ENCODE measurements at places on chromosomes 6 and 20.
A peak's percentile ranks its signal among the peaks of the same experiment; 100 is the strongest.

- DNase-seq, result no peak
These were observed 4.2 kb upstream of the BLCAP start for GRCh38 chr20:37531856-37532255.

DNA sequence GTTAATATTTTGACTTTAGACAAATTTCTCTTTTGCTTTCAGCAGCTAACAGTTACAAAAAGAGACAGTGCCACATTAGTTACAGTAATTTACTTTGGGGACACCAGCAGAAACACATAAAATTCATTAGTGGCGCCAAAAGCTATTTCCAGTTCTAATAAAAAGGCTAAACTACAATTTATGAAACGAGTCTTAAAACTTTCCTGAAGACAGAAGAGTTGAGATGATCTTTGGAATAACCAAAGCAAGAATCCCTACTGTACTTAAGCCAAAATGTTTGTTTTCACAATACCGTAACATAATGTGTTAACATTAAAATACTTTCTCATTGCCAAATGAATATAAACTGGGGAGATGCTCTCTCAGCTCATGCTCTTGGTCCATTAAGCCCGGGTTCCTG, 350.2 kb upstream of the AGPAT4 start:
- DNase-seq, result no peak

DNA sequence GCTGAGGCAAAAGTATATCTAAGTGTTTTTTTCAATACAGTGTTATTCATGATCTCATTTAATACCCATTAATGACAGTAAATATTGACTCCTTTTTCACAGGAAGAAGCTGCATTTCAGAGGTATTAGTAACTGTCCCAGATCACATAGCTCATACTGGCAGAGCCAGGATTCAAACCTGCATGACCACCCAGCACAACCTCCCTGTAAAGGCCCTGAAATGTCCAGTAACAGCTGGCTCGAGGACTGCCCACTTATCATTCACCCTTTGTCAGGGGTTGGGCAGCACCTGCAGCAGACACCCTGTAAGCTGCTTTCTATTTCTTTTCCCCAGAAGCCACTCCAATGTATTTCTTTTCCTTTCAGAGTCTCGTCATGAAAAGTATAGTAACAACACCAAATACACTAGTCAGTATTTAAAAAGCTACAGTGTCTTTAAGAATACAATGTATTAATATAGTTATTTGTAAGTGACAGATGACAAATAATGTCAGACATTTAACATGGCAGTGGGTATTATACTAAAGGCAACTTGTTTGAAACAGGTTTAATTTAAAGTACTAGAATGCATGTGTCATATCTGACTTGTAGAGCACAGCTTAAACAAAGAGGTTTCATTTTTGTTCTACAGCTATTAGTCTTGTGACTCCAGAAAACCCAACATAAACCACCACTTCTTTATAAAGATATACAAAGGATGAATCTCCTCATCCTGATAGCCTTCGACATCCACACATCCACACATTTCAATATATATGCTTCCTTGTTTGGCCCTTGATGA, 841.6 kb upstream of the GJE1 start:
- no peak for DNase-seq

- DNase-seq, result no peak
These were observed 396.7 kb downstream of the CDC5L start for GRCh38 chr6:44784195-44784594.

DNA sequence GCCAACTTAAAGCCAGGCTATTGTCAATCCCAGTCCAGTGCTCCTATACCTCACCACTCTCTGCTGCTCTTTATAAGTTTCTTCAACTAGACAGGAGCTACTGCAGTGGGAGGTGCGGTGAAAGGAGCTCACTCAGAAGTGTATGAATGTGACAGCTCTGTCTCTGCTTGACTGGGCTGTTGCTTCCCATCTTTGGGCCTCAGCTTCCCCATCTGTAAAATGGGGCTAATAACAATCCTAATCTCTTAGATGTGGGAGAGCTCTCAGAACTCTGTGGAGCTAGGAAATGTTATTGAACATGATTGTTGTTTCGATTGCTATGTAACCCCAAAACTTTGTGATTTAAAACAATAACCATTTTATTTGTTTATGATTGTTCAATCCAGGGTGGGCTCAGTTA, 8.4 kb upstream of the RALY start:
- DNase-seq, result no peak

GRCh38 chr20:41329435-41330342, 10.9 kb upstream of the LPIN3 start:
- peak; percentile 51 for DNase-seq

DNA sequence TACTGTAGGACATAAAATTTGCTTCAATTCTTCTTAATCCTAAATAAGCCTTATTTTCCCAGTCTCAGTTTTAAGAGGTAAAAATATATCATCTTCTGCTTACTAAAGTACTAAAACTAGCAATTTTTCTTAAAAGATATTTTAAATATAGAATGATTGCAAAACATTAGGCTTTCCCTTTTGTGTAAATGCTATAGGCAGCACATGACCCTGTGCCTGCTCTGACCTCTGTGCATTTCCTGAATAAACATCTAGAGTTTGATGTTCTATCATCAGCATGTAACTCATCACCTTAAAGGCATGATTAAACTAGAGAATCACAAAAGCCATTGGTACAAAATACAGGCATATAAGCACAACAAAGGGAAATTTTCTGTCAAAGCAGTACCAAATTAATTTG, 422.7 kb downstream of the TFAP2B start:
- no peak for DNase-seq

DNA sequence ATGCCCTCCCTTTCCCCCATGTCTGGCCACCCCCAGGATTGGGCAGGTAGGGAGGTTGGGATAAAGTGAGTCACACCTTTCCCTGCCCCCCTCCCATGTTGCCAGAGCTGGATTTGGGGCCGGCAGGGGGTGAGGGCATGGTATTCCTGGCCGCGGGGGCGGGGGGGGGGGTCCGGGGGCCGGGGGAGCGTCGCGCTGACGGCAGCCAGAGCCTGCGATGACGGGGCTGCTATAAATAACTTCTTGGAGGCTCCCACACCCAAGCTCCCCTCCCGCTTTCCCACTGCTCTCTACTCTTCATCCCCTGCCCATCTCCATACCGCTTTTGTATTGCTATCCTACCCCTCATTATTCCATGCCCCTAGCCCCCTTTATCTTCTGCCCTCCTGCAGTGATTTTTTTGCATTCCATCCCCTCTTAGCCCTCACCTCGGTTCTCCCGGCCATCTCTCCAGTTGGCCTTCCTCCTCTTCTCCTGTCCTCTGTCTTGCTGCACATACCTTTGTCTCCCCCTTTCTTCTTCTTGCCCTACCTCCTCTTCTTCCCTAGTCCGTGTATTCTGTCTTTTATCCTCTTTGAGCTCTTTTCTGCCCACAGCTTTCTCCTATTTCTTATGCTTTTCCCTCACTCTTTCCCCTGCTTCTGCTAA, 13.8 kb downstream of the SYNGAP1 start:
- DNase-seq, result no peak

DNA sequence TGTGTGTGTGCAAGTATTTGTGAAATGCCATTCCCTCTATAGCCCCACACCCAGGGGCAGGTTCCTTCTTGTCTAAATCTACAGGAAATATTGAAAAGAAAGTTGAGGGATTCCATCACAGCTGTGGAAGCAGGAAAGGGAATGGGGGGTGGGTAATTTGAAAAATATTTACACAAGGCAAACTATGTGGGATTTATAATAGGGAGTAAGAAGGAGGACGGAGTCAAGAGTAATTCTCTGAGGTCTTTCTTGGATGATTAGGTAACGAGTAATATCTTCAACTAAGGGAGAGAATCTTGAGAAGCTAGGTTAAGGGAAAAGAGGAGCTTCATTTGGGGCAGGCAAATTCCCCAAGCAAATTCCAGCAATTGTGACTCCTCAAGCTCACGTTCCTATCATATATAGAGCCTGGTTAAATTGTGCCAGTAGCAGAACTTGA, 113.5 kb upstream of the SGK1 start:
- DNase-seq, result no peak

- DNase-seq, result no peak
These were observed 19.7 kb upstream of the GTSF1L start for GRCh38 chr20:43746344-43747137.

GRCh38 chr20:49699200-49699992, 14.3 kb downstream of the B4GALT5 start:
- DNase-seq, result peak; percentile 39

DNA sequence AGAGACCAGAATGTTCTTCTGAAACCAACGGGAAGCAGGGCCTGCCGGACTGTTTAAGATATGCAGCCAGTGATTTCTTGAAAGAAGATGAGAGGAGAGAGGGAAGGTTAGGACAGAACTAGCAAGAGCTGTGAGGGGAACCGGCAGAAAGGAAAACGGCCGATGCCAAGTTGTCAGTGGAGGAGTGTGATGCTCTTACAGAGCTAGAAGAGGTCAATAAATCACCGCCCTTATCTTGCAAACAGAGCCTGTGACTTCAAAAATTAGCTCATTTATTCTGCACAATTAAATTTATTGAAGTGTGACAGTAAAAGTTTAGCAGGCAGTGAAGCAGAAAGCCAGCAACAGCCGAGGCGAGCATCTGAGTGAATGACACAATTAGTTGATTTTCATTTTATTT, 509.5 kb upstream of the ID4 start:
- no peak for DNase-seq

GRCh38 chr6:104639668-104640067, 220.1 kb downstream of the HACE1 start:
- no peak for DNase-seq

- DNase-seq, result no peak
These were observed 55.5 kb downstream of the B3GAT2 start for GRCh38 chr6:70901324-70901723.

- no peak for DNase-seq
These were observed 11.8 kb downstream of the RIPOR2 start for GRCh38 chr6:24923885-24924401.

GRCh38 chr6:118469468-118469867, 78.6 kb upstream of the PLN start:
- DNase-seq, result no peak

GRCh38 chr20:61295682-61296628, 43.9 kb downstream of the CDH4 start:
- DNase-seq, result no peak

DNA sequence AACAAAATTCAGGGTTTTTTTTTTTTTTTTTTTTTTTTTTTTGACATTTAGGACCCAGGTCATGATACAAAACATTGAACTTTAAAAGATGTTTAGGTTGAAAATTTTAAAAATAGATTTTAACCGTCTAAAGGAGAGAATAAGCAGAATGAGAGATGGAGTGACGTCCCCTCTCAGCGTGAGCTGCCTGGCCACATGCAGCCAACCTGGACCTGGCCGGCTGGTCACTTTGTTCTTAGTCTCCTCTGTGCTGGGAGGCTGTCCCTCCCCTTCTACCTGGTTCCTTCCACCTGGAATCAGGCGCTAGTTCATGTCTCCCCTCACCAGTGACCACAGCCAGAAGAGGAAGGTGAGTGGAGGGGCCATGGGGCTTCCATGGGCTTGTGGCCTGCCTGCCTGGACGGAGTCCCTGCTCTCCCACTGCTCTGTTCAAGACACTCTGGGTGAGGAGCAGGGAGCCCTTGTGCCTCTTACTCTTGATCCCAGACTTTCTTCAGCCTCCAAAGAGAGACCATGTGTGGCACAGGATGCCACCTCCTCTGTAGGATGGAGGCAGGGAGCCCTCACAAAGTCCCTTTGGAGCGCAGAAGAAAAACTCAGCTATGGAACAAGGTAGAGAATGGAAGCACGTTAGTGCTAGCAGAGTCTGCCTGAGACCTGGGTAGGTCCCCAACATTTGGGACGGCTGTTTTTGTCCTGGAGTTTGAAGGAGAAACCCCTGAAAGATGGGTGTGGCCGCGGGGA, 31.7 kb downstream of the IRF4 start:
- DNase-seq, result no peak

DNA sequence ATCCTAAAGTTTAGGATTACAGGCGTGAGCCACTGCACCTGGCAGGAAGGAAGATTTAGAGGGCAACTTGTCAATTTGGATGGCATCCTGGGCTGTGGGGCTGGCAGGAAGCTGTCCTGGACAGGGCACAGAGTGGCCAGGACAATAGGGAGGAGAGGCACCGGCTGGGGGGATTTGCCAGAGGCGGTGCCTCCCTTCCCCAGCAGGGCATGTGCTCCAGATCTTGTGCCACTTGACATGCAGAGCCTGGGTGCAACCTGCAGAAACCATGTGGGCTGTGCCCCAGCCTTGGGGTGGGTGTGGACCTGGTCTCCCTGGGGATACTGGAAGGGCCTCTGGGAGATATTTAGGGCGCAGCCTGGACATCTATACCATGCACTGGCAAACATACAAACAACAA, 58.6 kb upstream of the EEF1A1 start:
- no peak for DNase-seq

- DNase-seq, result no peak
These were observed 483.0 kb upstream of the ID4 start for GRCh38 chr6:19354181-19354580.
